LHCN-M2 (cell line): ENCODE measurements at places on chromosomes 5 and 9. TPM values are rescaled to one million over a fixed set of nuclear protein-coding genes. Genes with fewer than 3 reads are reported as not detected.

DNA sequence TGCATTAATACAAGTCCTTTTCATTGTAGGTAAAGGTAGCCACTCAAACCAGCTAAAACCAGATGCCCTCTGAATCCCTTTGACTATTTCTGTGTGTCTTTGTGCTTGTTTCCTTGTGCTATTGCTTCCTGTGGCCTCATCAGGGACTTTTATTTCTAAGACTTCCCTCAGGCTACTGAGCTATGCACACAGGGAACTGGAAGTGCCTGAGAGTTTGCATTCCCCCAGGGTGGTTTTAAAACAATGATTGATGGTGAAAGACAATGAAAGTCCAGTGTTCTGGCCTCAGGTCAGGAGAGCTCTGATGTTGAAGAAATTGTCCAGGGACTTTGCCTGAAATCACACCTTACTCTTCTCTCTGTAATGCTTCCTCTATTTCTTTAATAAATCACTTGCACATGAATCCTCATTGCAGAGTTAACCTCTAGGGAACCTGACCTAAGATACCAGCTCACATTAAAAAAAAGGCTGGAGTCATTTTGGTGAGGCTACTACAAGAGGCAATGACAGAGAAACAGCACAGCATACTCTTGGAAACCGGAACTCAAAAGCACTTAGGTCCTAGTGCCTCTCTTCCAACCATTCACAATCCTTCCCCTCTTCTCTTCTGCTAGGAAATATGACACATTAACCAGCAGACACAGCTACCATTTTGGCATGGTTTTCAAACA is 158.1 kb upstream of the NREP start:
- DNase-seq, result no peak

- DNase-seq, result no peak
These were observed 69.8 kb downstream of the HSD17B3 start for GRCh38 chr9:96232164-96232538.

DNA sequence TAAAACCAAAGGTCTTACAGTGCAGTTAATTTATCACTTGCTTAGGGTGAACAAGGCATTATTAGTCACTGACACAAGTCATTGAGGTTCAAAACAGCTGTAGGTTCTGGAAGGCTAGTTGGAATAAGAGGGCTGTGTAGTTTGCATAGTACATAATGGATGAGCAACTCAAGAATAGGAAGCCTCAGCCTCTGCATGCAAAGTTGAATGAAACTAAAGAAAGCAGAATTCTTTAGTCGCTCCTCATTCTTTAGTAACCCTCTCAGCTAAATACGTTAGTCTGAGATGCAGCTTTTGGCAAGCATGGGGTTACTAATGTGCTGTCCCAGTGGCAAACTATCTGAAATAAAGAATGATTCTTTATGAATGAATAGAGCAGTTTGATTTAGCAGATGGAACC is 74.2 kb downstream of the ADGRV1 start:
- peak; percentile 10 for DNase-seq

DNA sequence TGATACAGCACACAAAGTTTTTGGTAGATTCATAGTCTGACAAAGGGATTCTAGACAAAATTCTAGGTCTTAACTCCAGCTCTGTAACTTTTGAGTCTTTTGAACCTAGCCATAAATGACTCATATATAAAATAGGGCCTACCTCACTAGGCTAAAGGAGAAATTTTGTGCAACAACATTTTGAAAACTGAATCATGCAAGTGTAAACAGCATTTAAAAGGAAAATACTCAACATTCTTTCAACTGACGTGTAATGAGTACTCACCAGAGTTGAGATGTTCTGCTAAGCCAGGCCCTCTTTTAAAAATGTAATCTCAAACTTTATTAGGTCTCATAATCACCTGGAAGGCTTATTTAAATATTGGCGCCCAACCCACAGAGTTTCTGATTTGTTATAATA is 113.2 kb downstream of the STK32A start:
- DNase-seq, result peak; percentile 4

- DNase-seq, result no peak
These were observed 154.4 kb upstream of the CLINT1 start for GRCh38 chr5:158013303-158013702.

DNA sequence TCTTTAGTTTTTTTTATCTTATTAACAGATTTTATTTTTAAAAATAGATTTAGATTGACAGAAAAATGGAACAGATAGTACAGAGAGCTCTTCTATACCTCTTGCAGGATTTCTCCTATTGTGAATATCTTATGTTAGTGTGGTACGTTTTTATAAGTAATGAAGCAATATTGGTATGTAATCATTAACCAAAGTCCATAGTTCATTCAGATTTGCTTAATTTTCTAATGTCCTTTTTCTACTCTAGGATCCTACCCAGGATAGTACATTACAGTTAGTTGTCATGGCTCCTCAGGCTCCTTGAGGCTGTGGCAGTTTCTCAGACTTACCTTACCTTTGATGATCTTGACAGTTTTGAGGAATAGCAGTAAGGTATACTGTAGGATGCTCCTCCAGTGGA is 30.4 kb downstream of the PPP2R2B start:
- DNase-seq, result no peak

GRCh38 chr9:70868661-70869652 is 252.5 kb downstream of the TRPM3 start:
- peak; percentile 80 for DNase-seq

DNA sequence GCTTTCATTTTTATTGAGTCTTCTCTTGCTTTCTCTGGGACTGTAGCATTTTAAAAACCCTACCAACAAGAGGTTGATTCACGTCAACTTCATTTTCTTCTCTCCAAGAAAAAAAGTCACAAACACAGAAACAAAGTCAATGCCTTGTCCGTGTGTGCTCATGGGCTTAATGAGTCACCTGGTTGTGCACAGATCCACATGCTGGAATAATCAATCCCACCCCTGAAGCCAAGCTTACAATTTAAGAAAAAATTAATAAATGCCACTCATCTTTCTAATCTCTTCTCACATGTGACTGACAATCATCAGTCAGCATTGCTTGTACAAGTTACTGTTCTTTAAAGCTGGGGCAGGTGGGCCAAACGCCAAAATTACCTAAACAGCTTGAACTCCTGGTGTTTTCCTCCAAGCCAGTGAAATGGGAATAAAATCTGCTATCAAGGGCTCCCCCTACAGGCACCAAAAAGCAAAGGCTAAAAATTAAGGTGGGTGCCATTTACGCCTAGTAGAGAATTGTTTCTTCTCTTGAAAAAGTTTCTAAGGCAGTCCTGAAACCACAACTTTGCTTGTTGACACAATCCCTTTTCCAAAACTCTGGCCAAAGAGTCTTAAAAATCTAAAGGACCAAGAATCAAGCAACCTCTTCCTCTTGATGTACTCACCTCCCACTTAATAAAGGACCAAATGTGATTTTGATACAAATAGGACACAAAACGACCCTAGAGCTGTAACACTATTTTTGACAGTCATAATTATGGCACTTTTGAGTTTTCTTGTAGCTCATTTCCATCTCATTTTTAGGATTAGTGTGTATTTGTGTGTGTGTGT is 21.3 kb downstream of the TRMO start:
- peak; percentile 46 for DNase-seq

GRCh38 chr5:119356612-119357188 is 881 bp downstream of the TNFAIP8 start:
- DNase-seq, result peak; percentile 33

The BNC2 gene
- 16.4 and 23.8 TPM in 2 replicates for total RNA-seq

The TCF7 gene
- total RNA-seq, result 0.19 and 0.40 TPM in 2 replicates
